ENCODE measurements at places on chromosomes 13 and 19.

DNA sequence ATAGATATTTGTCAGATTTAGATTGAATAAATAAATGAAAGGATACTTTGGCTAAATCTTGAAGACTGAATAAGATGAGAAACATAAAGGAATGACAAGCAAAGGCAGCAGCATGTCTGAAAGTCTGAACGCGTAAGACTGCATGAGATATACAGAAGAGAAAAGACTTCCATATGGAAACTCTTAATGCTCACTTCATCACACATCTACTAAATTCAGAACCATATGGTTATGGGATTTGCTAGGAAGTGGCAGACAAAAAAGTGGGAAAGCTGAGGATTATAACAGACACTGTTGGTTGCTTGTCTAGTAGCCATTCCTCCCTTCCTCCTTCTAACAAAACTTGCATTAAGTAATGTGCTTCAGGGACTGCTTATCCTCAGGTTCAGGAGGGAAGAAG lies 446.7 kb downstream of the KCTD12 start:
- DNase-seq, result no peak

DNA sequence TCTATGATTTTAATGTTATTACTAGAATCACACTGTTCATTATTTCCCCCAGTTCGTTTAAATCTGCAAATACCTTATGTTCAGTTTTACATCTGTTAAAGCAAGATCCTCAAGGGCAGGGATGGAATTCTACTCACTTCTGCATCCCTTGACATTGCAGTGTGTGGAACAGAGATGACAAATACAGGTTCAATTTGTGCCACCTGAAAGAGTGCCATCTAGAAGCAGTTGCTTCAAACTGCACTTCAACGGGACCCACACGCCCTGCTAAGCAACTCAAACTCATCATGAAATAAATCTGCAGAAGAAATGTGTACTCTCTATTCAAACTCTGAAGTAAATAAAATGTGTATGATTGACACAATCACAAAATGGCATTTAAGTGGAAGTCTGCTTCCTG lies 44.5 kb downstream of the RUBCNL start:
- DNase-seq, result no peak

- no peak for DNase-seq
Observed at GRCh38 chr13:113962975-113963374, 10.9 kb downstream of the C13orf46 start.

DNA sequence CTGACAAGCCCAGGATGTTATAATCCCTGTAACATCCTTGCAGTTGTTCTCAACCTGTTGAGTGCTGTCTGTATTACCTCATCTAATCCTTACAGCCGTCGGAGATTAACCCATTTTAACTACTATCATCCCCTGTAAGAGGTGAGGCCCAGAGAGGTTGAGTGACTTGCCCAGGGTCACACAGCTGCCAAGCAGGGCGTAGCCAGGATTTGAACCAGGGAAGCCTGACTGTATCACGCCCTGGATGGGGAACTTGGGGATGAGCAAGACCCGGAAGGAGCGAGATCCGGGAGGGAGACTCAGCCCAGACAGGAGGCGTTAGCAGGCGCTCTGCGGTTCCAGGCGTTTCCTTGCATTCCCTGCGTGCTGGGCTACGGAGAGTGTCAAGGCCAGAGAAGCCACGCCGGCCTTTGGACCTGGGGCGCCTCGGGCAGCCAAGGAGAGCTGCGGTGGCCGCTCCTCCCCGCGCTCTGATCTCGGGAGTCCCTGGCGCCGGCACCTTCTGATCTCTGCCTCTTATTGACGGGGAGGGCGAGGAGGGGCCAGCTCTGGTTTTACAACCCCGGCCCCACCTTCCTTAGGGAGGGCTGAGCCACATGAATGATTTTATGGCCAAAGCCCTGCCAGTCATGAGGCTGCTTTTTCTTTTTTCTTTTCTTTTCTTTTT lies 6.2 kb downstream of the SULT2B1 start:
- no peak for DNase-seq

- no peak for DNase-seq
Observed at GRCh38 chr13:56670563-56670962, 470.2 kb upstream of the PRR20A start.

- no peak for DNase-seq
Observed at GRCh38 chr19:6092329-6093286, 17.7 kb downstream of the RFX2 start.

DNA sequence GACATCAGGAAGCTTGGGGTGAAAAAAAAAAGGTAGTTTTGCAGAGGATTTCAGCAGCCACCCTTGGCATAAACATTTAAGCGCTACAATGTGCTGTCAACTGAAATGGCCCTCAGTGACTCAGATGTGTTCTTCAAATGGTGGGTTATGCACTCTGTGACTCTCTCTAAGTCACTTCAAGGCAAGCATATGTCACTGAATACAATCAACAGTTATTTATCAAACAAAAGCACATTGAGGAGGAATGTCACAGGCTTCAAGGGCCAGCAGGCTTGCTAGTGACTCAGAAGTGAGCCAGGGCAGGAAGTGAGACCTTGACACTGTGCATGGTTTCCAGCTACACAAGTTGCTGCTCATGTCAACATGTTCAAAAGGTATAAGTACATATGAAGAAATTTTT lies 523.7 kb upstream of the HTR2A start:
- no peak for DNase-seq

GRCh38 chr13:111626371-111627305 lies 306.2 kb downstream of the TEX29 start:
- DNase-seq, result no peak

DNA sequence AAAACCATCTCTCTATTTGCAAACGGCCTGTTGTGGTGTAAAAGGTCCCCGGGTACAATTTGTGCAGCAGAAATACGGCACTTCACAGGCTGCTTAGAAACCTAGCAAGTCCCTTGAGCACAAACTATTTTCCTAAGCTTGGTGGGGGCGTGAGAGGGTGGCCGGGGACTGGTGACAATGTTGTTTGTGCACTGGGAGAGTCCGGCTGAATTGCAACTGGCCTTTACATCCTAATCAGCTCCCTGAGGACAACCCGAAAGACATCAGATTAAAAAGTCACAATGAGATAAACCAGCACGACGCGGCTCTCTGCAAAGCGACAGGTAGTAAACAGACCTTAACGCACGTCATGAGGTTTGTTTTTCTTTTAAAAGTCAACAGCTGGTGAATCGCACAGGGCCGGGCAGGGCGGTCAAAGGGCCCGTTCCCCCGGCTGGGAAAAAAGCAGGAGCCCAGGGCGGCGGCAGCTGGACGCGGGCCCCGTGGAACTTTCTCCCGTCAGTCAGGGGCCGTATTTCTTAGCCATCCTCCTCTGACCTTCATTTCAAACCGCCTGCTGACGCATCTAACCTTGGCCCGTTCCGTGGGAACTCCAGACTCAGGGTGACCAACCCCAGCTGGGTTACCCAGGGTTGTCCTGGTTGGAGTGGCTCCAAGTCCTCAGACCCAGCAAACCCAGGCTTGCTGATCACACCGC lies 112.3 kb downstream of the GADD45B start:
- DNase-seq, result no peak

DNA sequence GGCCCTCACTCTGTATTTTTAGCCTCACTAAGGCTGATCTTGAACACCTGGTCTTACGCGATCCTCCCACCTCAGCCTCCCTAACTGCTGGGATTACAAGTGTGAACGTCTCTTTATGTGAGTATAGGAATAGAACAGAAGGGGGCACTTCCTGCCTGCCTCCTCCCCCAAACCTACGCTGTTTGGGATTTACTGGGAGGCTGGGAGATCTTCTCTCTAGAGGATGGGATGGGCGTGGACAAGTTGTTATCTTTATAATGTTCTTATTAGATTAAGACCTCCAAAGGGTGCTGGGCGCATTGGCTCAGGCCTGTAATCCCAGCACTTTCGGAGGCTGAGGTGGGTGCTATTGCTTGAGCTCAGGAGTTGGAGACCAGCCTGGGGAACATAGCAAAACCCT lies 2.9 kb upstream of the CSNK1G2 start:
- no peak for DNase-seq

- no peak for DNase-seq
Observed at GRCh38 chr13:91280801-91281200, 66.7 kb upstream of the MIR17HG start.

Data from T-helper 17 cell (primary cell).